A549 treated with AZD2906 at 1 μM for 4 hours (cell line): ENCODE measurements at places on chromosomes 1 and 21. TPM values are rescaled to one million over a fixed set of nuclear protein-coding genes. Genes with fewer than 3 reads are reported as not detected.

The SPRR2F gene
- not detected in 5 replicates for total RNA-seq

The TRAF3IP3 gene
- not detected in 5 replicates for total RNA-seq

The ACOT11 gene
- total RNA-seq = 2.3 to 2.6 TPM (median 2.5 TPM) in 5 replicates

The RUNX3 gene
- total RNA-seq = 4.7 to 6.0 TPM (median 5.6 TPM) in 5 replicates

The PLA2G2A gene
- not detected in 5 replicates for total RNA-seq

The CD52 gene
- total RNA-seq = not detected in 5 replicates

The SLC35E2B gene
- 10.6 to 13.0 TPM (median 12.7 TPM) in 5 replicates for total RNA-seq

The FCAMR gene
- not detected in 5 replicates for total RNA-seq

The OR6K6 gene
- not detected in 5 replicates for total RNA-seq

The SH2D1B gene
- total RNA-seq = 0.10 to 0.20 TPM (median 0.10 TPM) in 5 replicates

The GJA5 gene
- total RNA-seq = 0.02 to 0.07 TPM in 2 of 5 replicates, not detected in the others

The LCE1C gene
- total RNA-seq = 0.22 TPM in 1 of 5 replicates, not detected in the others

The BEND5 gene
- not detected in 5 replicates for total RNA-seq

The FMO3 gene
- not detected in 5 replicates for total RNA-seq

The NBPF6 gene
- total RNA-seq = 0.02 TPM in 1 of 5 replicates, not detected in the others

The CYP4A11 gene
- not detected in 5 replicates for total RNA-seq

The FAM177B gene
- total RNA-seq = not detected in 5 replicates

The SLC45A1 gene
- total RNA-seq = 8.8 to 12.0 TPM (median 11.0 TPM) in 5 replicates

The BACE2 gene
- 20.2 to 22.7 TPM (median 21.9 TPM) in 5 replicates for total RNA-seq

The AK4 gene
- total RNA-seq = 30.8 to 33.5 TPM (median 31.8 TPM) in 5 replicates

The RNU1-3 gene
- 4.0 to 44.9 TPM (median 4.2 TPM) in 4 of 5 replicates, not detected in the other for total RNA-seq

The HEYL gene
- 3.1 to 3.5 TPM (median 3.4 TPM) in 5 replicates for total RNA-seq

The RNU1-1 gene
- 4.0 to 44.9 TPM (median 4.2 TPM) in 4 of 5 replicates, not detected in the other for total RNA-seq

The TSPAN2 gene
- total RNA-seq = 0.68 to 1.3 TPM (median 0.86 TPM) in 5 replicates

The TEX38 gene
- total RNA-seq = not detected in 5 replicates

The F5 gene
- total RNA-seq = 0.06 to 0.45 TPM (median 0.16 TPM) in 5 replicates

The CLCA1 gene
- not detected in 5 replicates for total RNA-seq

The USP33 gene
- total RNA-seq = 14.8 to 19.6 TPM (median 17.1 TPM) in 5 replicates

The CD101 gene
- total RNA-seq = 0.22 to 0.44 TPM (median 0.32 TPM) in 5 replicates

The LCE1B gene
- total RNA-seq = 0.06 to 0.10 TPM (median 0.08 TPM) in 3 of 5 replicates, not detected in the others

The TFF3 gene
- total RNA-seq = not detected in 5 replicates

The RAB7B gene
- total RNA-seq = 0.91 to 1.6 TPM (median 1.1 TPM) in 5 replicates
